Aorta (tissue), 5 donors: ENCODE measurements at places on chromosomes 7 and 10. TPM values are rescaled to one million over a fixed set of nuclear protein-coding genes. Genes with fewer than 3 reads are reported as not detected.

GRCh38 chr10:62852961-62853702 lies 37.0 kb upstream of the EGR2 start:
- DNase-seq = no peak

- DNase-seq = no peak
Observed at GRCh38 chr10:113518816-113519591, 33.8 kb upstream of the HABP2 start.

- no peak for DNase-seq
Observed at GRCh38 chr7:142587578-142588191, 161.6 kb upstream of the PRSS1 start.

DNA sequence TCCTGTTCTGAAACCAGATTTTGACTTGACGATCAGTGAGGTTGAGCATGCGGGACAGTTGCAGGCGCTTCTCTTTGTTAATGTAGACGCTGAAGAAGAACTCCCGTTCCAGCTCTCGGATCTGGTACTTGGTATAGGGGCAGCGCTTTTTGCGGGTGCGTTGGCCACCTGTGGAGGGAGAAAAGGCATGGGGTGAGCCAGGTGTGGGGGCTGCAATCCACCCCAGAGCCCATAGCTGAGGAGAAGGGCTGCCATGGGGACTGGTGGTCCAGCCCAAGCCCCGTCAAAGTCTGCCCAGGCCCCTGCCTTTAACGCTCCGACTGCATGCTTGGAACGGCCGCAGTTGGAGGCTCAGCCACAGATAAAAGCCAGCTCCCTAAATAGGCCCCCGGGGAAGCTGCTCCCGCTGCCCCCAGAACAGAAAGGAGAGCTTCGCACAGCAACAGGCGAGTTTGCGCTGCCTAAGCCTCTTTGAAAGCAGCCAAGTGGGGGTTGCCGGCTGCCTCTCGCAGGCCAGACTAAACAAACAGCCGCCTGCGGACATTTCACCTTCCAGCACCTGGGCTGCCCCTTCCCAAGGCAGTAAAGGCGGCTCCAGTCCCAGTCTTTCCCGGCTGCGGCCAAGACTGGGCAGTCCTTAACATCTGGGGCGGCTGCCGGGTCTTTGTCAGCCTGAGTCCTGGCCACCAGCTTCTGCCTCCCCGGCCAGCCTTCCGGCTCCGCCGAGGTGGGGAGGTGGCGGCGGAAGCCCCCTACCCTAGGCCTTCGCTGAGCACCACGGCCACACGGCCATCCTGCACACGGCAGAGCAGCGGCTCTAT lies 2.0 kb downstream of the HOXA11 start:
- DNase-seq = no peak

DNA sequence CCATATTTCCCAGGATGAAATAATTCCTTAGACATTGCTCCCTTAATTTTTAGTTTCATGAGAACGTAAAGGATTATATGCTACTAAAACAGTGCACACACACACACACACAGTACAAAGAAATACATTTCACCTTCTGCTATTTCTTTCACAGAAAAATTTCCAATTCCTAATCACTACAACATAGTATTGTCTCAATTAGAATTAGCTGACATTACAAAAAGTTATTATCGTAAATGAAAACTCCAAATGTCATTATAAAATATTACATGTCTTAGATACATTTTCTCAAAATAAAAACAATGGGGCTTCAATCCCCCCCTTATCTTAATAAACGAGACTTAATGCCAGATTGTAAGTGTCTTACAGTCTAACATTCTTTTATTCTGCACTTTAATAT lies 12.3 kb upstream of the RUFY2 start:
- DNase-seq = no peak

DNA sequence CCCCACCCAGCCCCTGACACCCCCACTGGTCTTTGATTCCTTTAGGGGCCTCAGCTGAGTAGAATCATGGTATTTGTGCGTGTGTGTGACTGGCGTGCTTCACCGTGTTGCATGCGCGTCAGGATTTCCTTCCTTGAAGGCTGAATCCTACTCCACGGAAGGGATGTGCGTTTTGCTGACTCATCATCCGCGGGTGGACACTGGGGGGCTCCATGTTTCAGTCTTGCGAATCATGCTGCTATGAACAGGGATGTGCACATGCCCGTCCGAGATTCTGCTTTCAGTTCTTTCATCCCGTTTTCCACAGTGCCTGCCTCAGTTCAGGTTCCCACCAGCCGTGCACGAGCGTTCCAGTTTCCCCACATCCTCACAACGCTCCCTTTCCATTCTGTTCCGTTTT lies 20.9 kb upstream of the JAKMIP3 start:
- DNase-seq = no peak

GRCh38 chr7:27247452-27248426 lies 5.1 kb downstream of the EVX1 start:
- DNase-seq = no peak

DNA sequence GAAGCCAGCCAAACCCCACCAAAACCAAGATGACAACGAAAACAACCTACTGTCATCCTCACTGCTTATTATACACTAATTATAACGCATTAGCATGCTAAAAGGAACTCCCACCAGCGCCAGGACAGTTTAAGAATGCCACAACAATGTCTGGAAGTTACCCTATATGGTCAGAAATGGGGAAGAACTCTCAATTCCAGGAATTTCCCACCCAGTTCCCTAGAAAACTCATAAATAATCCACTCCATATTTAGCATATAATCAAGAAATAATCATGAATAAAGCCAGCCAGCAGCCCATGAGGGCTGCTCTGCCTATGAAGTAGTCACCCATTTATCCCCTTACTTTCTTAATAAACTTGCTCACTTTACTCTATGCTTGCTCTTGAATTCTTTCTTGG lies 20.8 kb downstream of the MICU1 start:
- no peak for DNase-seq

- DNase-seq = no peak
Observed at GRCh38 chr7:141055146-141055545, 18.7 kb upstream of the TMEM178B start.

The LIPN gene
- total RNA-seq = 0.58 TPM

The BTBD16 gene
- 1.2 TPM for total RNA-seq

The DNA2 gene
- total RNA-seq = 5.9 TPM

The HTR7 gene
- total RNA-seq = 1.3 TPM

The PON3 gene
- total RNA-seq = 0.55 TPM

The STEAP1B gene
- 2.8 TPM for total RNA-seq

The GJC3 gene
- total RNA-seq = not detected
